ENCODE measurements at places on chromosomes 3 and 15.

DNA sequence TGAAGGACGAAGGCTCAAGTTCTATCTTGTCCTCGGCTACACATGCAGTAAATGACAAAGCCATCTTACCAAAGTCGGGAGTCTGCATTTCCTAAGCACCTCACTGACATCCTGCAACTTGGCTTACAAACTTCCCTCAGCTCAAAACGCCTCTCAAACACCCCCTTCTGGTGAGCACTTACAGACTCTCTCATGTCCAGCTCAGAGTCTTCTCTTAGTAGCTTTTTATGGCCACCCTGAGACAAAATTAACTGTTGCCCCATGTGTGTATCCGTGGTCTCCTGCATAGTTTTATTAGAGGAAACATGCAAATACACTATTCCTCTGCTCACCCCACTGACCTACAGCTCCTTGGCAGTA is 819.7 kb downstream of the FHIT start:
- DNase-seq, result no peak

DNA sequence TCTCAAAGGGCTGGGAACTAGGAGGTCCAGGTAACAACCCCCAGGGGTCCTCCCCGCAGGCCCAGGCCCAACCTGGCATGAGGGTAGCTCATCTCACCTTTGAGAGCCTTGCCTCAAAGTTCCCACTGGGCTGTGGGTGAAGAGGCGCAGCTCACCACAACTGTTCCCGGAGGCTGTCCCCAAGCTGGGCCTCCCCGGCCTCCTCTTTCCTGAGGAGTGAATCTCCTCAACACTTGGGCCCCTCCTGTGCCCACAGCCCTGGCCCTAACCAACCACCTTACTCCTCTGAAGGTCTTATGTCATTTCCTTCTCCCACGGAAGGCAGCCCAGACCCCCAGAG is 27.5 kb upstream of the CORO2B start:
- DNase-seq, result no peak

- DNase-seq, result no peak
These were observed 2.6 kb upstream of the PIGZ start for GRCh38 chr3:196971094-196971698.

DNA sequence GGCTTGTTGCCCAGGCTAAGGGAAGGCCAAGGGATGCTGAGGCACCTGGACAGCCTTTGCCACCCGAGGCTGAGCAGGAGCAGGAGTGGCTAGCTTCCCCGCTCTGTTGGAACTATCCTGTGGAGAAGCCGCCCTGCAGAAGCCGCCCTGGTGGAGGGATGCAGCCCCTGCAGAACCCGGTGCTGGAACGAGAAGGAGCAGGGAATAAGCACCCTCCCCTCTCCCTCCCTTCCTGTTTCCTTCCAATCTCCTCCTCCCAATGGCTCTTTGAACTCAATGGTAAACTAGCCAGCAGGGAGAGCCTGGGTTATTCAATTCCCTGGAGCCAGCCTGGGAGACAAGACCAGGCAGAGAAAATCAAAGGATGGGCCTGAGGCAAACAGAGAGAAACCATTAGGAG is 11.8 kb upstream of the HRG start:
- DNase-seq, result no peak

DNA sequence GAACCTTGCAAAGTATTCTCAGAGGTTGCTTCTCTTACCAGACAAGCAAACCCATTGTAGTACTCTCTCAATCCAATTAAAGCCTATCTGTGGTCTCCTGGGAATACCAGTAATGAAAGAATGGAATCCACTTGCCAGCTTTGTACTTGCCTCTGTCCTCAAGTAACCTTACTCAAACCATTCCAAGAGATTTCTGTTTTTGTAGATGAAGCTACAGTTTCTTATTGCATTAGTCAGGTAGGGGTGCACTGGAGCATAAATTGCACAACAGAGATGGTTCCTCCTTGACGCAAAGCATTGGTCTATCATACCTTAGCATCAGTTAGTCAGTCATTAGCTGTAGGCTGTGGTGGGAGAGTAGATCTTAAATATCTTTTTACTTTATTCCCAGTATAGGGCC is 52.9 kb downstream of the BTLA start:
- DNase-seq, result no peak

DNA sequence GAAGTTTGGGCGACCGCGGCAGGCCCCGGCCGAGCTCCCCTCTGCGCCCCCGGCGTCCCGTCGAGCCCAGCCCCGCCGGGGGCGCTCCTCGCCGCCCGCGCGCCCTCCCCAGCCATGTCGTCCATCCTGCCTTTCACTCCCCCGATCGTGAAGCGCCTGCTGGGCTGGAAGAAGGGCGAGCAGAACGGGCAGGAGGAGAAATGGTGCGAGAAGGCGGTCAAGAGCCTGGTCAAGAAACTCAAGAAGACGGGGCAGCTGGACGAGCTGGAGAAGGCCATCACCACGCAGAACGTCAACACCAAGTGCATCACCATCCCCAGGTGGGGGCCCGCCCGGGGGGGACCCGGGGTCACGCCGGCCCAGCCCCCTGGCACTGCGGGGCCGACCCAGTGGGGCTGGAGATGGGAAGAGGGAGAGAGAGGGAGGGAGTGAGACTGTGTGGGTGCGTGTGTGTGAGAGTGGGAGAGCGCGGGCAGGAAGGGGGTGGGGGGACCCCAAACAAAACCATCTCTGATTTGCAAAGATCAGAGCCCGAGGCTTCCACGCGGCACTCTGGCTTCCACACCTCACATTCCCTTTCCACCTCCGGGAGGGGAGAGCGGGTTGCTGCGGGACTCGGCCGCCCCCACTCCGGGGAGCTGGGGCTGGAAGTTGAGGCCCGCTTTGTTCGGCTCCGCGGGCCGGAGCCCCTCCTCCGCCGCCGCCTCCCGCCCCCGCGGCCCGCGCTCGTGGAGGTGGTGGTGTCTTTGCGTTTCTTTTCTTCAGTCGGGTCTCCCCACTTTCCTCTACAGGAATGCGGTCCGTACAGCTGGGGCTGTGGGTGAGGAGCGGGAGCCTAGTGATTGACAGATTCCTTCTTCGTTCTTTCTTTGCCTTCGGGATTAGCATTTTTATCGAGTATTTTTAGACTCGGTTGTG is 898 bp downstream of the SMAD3 start:
- DNase-seq, result no peak

DNA sequence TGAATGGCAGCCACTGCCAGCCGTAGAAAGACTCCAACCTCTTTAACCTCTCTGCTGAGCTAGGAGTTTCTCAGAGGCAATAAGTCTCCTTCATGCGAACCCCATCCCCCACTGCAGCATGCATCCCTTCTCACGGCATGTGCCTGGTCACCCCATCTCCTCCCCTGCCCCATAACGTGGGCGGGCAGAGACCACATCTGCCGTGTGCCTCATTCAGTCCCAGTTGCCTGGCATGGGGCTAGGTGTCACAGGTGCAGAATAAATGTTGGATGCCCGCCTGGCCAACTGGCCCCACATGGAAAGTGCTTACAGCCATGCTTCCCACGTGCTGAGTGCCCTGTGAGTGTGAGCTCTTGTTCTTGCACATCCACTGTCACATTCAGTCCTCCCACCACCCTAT is 43.5 kb upstream of the NTRK3 start:
- DNase-seq, result no peak

- DNase-seq, result no peak
These were observed 9.3 kb downstream of the CFAP92 start for GRCh38 chr3:128984596-128984995.

- DNase-seq, result no peak
These were observed 11.6 kb upstream of the ULK3 start for GRCh38 chr15:74854453-74855022.

DNA sequence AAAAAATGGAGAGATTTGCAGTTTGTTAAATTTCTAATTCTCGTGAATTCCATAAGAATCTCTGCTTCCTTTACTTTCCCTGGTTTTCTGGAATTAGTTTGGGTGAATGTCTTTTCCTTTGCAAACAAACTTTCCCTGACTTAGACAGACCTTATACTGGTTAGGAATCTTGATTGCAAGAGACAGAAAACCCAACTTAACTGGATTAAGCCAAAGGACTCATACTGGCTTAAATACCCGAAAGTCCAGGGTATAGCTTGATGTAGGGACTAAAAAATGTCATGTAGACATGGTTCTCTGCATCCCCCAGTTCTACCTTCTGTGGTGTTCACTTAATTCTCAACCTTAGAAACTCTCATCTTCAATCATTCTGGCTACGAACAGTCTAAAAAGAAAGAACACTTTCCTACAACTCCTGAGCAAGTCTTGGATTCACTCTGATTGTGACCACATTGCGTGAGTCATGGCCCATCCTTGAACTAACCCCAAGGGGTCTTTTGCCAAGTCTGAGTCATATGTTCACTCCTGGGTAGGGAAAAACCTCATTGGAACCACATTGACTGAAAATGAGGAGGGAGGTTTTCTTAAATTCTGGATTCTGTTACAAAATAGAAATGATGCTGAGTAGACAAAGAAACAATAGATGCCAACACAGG is 136.0 kb upstream of the DAZL start:
- DNase-seq, result no peak

GRCh38 chr15:93201940-93202339 is 112.9 kb upstream of the RGMA start:
- no peak for DNase-seq

DNA sequence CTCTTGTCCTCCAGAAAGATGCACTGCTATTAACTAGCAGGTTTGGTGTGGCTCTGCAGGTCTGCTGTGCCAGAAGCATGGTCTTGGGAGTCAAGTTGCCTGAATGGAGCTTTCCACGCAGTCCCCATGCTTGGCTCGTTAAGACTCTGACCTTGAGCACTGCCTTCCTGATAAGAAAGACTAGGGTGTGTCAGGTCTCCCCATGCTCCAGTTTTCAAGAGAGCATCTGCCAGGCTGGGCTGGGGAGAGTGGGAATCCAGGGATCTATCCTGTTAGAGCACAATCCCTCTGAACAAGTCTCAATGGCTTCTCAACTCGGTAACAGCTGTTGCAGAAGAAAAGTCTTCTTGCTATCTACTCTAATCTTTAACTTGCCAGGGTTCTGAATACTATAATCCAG is 98.2 kb downstream of the TJP1 start:
- DNase-seq, result no peak

DNA sequence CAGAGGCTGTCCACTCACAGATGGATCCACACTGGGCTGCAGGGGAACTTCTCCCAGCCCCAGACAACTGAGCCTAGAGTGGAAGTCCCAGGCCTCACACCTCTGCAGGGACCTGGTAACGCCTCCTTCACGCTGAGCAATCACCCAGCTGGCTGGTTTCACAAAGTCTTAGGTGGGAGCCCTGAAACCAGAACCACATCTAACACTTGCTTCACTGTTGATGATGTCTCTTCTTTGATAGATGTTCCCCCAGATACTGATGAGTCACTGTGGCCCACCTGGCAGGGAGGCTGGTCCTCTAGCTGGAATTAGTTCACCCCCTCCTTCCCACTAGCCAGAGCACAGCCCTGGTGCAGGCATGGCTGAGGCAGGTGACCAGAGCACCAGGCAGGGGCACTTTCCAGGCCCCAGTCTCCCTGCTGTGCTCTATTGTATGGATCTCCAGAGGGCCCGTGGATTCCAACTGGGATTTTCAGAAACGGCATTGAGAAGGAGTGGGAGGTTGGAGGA is 33.5 kb downstream of the MYL3 start:
- DNase-seq, result no peak

DNA sequence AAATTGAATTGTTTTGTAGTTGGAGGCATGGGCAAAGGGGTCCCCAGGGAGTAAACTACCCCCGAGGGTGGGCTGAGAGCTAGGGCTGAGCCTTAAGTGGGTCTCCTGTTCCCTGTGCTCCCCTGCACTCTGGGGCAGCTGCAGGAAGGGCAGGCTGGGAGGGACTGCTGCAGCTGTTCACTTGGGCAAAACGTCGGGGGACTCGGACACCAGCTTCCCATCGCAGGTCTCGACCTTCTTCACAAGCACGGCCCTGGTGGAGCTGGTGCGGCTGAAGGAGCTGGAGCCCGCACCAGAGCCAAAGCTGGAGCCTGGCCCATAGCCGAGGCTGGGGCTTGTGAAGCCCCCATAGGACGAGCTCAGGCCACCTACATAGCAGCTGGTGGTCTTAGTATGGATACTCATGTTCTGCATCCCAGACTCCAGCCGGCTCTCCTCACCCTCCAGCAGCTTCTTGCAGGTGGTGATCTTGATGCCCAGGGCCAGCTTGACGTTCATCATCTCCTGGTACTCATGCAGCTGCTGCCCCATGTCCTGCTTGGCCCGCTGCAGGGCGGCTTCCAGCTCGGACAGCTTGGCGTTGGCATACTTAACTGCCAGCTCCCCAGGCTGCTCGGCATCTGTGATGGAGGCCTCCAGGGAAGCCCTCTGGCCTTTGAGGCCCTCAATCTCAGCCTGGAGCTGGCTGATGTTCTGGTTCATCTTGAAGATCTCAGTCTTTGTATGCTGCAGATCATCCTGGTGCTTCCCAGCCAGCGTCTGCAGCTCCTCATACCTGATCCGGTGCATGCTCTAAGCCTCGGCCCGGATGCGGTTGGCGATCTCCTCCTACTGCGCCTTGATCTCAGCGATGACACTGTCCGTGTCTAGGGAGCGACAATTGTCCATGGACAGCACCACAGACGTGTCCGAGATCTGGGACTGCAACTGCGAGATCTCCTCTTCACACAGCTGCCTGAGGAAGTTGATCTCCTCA is 423.5 kb upstream of the ARPP21 start:
- no peak for DNase-seq

GRCh38 chr15:50906954-50907600 is 1.4 kb upstream of the AP4E1 start:
- DNase-seq, result no peak

DNA sequence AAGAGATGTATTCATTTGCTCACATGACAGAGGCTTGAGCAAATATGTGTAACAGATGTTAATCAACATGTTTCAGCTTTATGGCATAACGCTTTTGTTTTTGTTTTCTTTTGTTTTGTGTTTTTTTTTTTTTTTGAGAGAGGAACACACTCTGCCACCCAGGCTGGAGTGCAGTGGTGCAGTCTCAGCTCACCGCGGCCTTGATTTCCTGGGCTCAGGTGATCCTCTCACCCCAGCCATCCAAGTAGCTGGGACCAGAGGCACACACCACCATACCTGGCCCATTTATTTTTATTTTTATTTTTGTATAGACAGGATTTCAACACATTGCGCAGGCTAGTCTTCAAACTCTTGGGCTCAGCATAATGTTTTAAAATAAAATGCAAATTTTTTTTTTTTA is 1504.4 kb upstream of the CADM2 start:
- DNase-seq, result no peak

GRCh38 chr3:13896473-13897154 is 16.7 kb upstream of the WNT7A start:
- DNase-seq, result peak; percentile 69

GRCh38 chr3:128623762-128624176 is 26.8 kb downstream of the RPN1 start:
- DNase-seq, result no peak

DNA sequence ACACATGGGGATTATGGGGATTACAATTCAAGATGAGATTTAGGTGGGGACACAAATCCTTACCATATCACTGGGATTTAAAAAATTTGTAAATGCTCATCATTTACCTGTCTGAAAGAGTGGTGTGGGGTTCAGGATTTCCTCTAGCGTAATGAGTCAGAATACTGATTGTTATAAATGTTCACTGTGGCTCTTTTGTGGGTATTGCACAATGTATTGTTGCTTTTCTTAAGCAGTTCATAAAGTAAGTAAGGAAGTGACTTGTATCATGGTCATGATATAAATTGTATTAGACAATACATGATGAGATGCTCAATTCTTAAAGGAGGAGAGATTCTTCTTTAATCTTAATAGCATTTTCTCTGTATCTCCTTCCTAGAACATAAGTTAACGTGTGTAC is 262.1 kb downstream of the CNTN4 start:
- DNase-seq, result no peak
